NCI-H1694 (cell line): ENCODE measurements at places on chromosomes 1 and 21.

- DNase-seq = peak; percentile 98
These were observed 1.7 kb upstream of the BMP8A start for GRCh38 chr1:39489567-39490239.

GRCh38 chr1:206826394-206826793 lies 39.0 kb upstream of the IL20 start:
- no peak for DNase-seq

DNA sequence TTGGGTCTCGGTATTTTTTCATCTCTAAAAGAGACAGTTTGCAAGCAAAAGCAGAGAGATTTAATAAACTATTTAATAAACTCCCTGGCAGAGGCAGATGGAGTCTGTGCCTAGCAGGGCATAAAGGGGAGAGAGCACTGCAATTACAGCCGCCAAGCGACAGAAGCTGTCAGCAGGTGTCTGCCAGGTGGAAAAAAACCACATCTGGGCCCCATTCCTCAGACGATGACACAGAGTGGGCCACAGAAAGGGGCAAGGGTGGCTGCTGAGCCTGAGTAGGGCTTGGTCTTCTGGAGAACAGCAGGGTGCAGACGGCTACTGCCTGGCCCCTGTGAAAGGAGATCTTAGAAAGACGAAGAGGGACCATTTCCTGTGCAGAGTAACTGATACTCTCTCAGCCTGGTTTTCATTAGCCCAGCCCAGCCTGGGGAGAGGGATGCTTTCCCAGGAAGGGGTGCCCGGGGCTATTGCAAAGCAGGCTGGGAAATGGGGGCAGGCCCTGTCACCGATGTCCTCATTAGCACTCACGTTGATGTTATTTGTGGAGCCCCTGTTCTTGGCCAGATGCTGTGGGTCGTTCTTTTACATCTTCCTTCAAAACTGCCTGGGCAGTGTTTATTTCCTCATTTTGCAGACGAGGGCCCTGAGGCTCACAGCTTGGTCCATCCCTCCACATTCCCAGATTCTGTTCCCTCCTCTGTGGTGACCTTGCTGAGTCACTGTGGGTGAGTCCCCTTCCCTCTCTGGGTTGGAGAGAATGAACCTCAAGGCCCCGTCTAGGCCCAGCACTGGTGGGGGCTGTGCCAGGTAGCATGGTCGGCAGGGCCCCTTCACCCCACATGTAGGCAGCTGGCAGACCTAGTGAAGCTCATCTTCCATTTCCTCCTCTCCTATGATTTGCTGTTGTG lies 472.7 kb downstream of the PTPRU start:
- peak; percentile 74 for DNase-seq

- no peak for DNase-seq
These were observed 8.2 kb downstream of the OR10T2 start for GRCh38 chr1:158391099-158391498.

GRCh38 chr21:44914176-44914874 lies 6.4 kb downstream of the ITGB2 start:
- DNase-seq = no peak

GRCh38 chr1:223802602-223803001 lies 43.1 kb downstream of the TP53BP2 start:
- DNase-seq = no peak
